ENCODE measurements at places on chromosomes 4 and X.

DNA sequence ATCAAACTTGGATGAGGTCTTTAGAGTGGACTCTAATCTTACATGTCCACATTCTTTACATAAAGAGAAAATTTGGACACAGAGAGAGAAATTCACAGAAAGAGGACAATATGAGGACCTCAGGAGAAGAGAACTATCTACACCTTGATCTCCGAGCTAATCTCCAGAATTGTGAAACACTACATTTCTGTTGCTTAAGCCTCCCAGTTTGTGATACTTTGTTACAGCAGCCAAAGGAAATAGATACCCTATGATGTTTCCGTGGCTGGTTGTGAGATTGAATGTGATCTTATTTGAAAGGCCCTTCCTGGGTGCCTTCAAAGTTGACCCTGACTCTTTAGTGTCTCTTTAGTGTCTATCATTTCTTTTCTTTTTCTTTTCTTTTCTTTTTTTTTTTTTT, 326.1 kb upstream of the CLNK start:
- no peak for DNase-seq

- DNase-seq: no peak
These were observed 45.8 kb upstream of the FBXW7 start for GRCh38 chr4:152581536-152582160.

- DNase-seq: no peak
These were observed 36.7 kb upstream of the GABRQ start for GRCh38 chrX:152600853-152601633.

- DNase-seq: no peak
These were observed 104.1 kb upstream of the MCF2 start for GRCh38 chrX:139811942-139812629.

DNA sequence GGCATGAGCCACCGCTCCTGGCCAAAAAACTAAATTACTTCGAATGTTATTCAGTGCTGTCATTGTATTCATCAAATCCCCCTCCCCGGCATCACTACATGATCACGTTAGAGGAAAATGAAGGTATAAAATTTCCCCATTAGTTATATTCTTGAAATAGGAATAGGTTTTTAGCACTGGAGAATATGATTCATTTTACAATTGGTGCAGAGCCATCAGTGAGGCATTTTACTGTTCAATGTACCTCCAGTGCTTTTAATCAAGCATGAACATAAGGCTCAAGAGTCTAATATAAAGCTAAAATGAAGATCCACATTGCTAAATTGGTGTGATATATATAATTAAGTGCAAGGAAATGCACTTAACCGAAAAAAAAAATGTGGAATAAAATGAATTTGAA, 18.3 kb downstream of the KLF3 start:
- no peak for DNase-seq

DNA sequence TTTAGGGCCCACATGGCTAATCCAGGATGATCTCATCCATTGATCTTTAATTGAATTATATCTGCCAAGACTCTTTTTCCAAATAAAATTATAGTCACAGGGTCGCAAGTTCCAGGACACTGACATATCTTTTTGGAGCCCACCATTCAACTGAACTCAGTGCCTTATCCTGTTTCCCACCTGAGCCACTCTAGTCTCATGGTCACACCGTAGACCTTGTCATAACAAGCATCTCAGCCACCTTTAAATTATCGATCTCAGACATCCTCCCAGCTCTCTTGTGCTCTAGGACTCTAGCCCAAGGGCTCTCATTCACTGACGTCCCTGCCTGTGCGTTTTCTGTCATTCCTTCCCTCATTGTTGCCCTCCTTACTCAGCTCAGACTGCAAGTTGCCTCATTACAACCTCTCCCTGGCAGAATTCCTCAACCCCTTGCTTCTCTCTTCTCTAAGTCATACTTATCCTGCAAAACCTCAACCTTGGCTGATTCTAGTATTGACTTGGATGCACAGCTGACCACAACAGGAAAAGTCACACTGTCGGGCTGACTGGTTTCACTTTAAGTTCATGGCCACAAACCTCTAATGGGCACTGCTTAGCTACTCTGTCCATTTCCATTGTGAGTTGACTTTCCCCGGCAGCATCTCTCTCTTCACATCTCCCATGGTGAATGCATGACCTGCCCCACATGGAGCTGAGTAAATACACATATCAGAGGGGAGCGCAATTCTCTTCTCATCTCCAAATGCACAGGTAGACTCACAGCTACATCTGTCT, 91.0 kb upstream of the TRIM2 start:
- no peak for DNase-seq

- no peak for DNase-seq
These were observed 27.8 kb downstream of the PAPSS1 start for GRCh38 chr4:107692202-107692601.

DNA sequence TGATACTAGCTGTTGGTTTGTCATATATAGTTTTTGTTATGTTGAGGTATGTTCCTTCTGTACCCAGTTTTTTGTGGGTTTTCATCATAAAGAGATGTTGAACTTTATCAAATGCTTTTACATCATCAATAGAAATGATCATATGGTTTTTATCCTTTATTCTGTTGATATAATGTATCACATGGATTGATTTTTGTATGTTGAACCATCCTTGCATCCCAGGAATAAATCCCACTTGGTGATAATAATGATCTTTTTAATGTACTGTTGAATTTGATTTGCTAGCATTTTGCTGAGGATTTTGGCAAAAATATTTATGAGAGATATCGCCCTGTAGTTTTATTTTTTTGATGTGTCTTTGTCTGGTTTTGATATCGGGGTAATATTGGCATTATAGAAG, 22.5 kb upstream of the NAA11 start:
- no peak for DNase-seq

DNA sequence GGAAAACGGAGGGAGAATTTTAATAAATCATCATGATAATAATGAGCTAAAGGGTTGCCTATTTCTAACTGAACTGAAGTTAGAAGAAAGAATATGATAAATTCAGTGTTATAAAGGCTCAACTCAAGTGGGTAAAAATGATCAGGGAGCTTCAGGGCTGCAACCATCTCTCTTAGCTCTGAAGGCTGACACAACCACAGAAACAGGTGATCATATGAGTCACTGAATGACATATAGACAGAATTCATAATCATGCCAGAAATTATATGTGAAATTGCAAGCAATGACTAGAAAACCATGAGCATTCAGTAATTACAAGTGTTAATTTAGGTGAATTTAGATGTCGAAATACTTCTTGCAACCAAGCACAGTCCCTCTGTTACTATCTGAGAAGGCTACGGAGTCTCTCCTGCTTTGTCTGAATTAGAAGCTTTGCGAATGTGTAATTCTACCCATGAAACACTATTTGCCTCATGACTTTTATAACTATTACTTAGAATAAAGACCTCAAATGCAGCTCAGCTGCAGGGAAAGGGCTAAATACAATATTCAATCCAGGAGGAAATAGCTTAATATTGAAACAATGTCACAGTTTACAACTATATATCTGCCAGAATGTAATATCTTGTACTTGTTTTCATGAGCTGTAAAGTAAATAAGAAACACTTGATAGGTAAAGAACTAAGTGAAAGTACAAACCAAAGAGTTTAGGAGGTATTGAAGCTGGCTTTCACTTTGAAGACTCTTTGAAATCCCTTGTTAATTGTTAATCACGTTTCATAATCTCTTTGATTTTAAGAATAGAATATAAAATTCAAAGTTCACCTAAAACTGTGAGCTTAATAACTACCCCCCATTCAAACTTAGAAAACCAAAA, 1972.6 kb downstream of the ARAP2 start:
- no peak for DNase-seq

DNA sequence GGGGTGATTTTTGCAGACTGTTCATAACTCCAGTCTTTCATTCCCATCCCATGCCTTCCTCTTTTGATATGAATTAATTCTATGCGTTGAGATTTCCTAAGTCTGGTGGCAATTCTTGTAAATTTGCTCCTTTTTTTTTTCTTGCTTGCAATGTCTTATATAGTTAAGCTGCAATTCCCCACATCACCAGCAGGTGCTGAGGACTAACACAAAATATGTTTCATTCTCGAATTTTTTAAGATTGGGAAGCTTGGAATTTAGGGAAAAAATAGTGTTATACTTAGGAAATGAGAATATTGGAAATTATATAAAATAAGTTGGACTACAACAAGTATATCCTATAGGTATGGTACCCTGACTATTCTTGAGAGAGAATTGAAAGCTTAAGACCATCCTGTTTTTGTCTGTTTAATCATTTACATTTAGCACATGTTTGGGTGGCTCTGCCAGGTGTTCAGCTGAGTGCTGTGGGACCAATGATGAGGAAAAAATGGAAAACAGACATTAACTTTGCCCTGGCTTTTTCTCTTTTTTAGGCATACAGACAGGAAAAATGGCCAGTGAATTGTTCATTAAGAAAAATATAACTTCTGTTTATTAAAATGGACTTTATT, 30.2 kb downstream of the AFF2 start:
- no peak for DNase-seq

DNA sequence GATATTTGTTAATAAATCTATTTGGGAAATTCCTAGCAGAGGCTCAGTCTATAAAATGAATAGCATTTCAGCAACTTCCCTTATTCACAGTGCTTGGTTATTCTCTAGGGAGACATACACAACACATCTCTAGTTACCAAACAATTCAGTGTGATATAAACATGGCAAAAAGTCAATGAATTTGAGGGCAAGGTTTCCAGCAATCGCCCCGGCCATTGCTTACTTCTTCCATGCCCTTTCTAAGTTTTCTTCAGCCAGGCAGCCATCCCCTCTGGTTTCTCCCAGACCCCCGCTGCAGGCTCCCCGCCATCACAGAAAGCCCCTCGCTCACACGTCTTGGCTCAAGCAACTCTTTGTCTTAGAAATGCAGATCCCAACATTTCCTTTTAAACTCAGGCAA, 4.4 kb downstream of the TLR7 start:
- DNase-seq: no peak

DNA sequence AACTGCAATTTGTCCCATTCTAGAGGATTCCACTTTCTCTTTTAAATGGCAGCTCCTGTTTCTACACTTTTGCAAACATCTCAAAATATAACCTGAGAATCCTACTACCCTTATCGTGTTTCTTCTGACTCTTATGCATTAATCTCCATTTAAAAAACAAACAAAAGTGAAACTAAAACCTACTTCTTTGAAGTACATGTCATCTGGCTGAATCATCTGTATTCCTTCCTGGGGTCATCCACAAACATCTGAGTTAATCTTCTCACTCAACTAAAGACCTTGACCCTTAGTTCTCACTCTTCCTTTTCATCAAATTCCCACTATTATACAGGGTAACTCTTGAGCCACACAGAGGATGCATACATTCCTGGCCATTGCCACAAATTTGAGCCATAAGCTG, 584.8 kb downstream of the PPARGC1A start:
- DNase-seq: no peak

- DNase-seq: no peak
These were observed at the start of gene SLC16A2 for GRCh38 chrX:74421036-74421739. SLC16A2 (plus strand) TSS chrX:74421493; CDS start chrX:74421638, 145 bp downstream.

- peak; percentile 86 for DNase-seq
These were observed 50.4 kb upstream of the SCRG1 start for GRCh38 chr4:173449380-173449717.

GRCh38 chrX:151687635-151688034, 7.6 kb upstream of the PRRG3 start:
- DNase-seq: no peak

- no peak for DNase-seq
These were observed 1535.3 kb upstream of the PCDH10 start for GRCh38 chr4:131613824-131614216.

DNA sequence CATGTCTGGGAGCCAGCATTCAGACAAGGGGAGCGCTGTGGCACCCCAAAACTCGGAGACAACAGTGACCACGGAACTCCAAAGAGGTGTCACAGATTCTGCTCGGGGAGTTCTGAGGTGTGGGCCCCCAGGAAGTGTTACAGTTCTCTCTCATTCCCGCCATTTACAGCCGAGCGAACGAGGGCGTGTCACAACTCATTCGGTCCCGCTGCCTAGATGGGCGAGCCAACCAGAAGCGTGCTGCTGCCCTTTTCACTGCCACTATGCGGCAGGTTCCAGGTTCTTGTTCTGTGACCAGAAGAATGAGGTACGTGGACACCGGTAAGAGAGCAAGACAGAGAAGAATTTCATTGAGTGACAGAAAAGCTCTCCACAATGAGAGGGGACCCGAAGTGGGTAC, 1370.6 kb upstream of the AGA start:
- no peak for DNase-seq

- DNase-seq: no peak
These were observed 1.4 kb downstream of the PRKG2 start for GRCh38 chr4:81213671-81214070.

DNA sequence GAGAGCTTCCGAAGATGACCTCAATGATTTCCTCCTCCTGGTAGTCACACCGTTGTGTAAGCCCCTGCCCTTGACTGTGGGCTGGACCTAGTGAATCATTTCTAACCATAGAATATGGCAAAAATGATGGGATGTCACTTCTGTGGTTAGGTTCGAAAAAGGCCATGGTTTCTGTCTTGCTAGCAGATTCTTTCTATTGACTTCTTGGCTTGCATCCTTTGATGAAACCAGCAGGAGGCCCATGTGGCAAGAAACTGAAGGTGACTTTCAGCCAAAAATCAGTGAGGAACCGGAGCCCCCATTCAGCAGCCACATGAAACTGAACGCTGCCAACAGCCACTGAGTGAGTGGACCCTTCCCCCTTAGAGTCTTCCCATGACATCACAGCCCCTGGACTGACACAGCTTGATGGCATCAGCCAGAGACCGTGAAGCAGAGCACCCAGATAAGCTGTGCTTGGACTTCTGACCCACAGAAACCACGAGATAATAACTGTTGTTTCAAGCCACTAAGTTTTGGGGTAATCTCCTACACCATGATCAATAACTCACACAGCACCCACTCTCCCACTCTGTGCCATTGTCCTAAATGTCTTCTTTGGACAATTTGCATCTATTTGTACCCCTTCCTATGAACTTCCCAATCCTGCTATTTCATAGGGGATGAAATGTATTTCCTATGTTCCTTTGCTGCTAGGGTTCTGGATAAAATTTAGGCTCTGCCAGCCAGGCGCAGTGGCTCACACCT, 148.0 kb upstream of the STX18 start:
- DNase-seq: no peak

DNA sequence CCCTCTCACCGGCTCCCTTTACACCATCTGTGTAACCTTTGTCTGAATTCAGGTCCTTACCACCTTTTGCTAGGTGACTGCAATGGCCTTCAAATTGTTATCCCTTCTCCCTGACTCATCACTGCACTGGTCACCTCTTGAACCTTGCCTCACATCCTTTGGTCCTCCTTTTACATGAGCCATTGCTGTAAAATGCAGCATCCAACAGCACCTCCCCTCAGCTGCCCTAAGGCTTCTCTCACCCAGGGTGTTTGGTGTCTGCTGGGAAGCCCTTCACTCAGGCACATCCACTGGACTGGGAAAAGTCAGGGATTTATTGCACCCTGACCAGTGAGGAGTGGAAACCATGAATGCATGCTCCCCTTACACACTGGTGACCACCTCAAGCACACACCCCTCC, 192.5 kb upstream of the GATB start:
- DNase-seq: no peak

DNA sequence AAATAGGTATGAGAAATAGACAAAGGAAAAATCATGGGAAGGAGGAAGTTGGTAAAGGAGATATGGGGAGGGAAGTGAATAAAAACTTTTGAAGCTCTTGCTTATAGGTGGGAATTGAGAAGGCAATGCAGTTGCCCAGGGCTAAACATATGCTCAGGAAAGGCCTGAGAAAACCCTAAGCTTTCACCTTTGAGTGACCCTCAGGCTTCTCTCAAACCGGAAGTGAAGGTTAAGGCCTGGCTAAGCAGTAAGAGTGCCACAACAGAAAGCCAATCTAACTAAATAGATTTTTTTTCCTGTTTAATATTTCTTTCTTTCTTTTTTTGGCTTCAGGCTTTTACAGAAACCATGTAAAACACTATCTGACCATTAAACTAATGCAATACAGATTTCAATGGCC, 69.5 kb upstream of the GABRA3 start:
- no peak for DNase-seq

- DNase-seq: no peak
These were observed 854.4 kb upstream of the INTU start for GRCh38 chr4:126778348-126778747.
